CD8-positive, alpha-beta memory T cell (primary cell): ENCODE measurements at places on chromosomes 3 and 15.

DNA sequence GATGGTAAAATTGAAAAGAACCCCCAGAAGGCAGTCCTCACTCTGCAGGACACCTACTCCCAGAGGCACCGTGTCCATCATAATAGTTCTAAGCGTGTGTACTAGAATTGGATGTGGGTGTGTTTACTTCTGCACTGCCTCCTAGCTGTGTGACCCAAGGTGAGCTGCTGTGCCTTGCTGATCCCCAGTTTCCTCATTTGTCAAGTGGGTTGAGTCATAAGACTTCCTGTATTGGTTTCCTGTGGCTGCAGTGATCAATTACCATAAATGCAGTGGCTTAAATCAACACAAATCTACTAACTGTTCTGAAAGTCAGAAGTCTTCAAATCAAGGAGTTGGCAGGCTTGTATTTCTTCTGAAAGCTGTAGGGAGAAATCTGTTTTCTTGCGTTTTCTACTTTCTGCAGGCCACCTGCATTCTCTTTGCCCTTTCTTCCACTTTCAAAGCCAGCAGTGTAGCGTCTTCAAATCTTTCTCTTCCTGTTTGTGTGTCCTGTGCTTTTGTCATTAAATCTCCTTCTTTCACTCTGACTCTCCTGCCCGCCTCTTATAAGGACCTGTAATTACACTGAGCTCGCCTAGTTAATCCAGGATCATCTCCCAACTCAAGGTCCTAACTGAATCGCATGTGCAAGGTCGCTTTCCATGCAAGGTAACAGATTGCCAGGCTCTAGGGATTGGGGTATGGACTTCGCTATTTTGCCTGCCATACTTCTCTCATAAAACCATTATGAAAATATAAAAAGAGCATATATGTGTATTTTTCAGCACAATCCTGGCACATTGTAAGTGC lies 59.0 kb downstream of the RORA start:
- no peaks in the 10 kb centered on the region for H3K27me3 ChIP-seq
- DNase-seq, result no peak
- H3K36me3 ChIP-seq, result no peaks in the 10 kb centered on the region
- no peak overlapping the region for H3K4me3 ChIP-seq
- H3K27ac ChIP-seq, result no peak overlapping the region

DNA sequence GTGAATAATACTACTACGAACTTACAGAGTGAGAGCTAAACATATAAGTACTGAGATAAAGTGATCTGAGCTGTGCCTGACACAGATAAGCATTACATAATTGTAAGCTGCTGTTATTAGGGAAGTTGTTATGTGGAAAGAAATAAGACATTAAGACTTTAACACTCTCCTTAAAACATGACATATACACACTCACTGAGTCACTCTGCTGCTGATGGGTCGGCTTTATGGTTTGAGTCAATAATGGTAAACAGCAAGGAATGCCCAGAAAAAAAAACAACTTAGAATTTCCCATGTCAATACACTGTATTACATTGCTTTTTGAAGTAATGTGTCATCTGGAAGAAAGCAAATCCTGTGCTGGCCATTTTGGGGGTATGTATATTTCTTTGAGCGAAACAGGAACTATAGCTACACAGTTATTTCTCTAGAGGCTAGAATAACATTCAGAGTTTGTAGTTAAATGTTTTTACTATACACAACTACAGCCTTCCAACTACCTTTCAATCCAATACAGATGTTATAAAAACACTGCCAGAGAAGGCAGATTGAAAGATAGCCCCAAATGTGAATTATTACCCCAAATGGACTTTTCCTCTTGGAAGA lies 22.8 kb upstream of the SPRED1 start:
- no peaks in the 10 kb centered on the region for H3K36me3 ChIP-seq
- H3K4me3 ChIP-seq, result no peak overlapping the region
- H3K27me3 ChIP-seq, result no peaks in the 10 kb centered on the region
- H3K4me1 ChIP-seq, result no peaks in the 10 kb centered on the region
- DNase-seq, result no peak

DNA sequence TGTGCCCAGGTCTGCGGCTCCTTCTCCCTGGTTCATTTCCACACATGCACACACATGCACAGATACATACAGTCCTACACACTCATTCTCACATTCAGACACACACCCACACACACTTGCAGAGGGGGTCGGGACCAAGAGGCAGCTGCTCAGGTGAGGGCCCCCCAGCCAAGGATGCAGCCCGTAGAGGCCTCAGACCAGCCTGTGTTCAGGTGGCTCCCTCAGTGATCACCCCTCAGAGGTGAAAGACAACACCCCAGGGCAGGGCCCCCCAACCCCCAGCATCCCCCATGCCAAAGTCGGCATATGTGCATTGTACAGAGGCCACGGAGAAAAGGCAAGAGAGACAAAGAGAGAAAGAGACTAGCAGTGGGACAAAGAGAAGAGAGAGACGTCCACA lies 5.9 kb upstream of the CORO2B start:
- peaks cover 28% of the 10 kb centered on the region for H3K27me3 ChIP-seq
- H3K36me3 ChIP-seq, result no peaks in the 10 kb centered on the region
- no peak for DNase-seq
- H3K4me3 ChIP-seq, result no peak overlapping the region
- peaks cover 4% of the 10 kb centered on the region for H3K4me1 ChIP-seq

DNA sequence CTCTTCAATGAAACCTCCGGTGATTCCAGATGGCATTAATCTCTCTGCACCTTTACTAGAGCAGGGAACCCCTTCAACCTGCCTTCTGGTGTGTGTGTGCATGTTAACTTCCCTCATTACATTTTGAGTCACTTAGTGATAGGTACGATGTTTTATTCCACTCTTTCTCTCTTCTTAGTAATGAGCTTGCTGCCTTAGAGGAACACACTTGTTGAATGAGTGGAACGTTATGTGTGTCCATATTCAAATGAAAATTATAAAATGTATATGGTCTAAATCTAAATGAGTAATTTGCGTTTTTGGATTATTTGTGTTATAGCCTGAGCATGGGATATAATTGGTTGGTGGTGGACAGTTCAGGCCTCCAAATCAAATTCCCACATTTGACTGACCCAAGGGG lies 12.1 kb downstream of the MAP2K5 start:
- DNase-seq, result no peak
- no peak overlapping the region for H3K27ac ChIP-seq
- no peak overlapping the region for H3K4me3 ChIP-seq
- H3K4me1 ChIP-seq, result no peaks in the 10 kb centered on the region
- no peaks in the 10 kb centered on the region for H3K36me3 ChIP-seq
- H3K27me3 ChIP-seq, result no peaks in the 10 kb centered on the region

- no peaks in the 10 kb centered on the region for H3K4me1 ChIP-seq
- no peaks in the 10 kb centered on the region for H3K27me3 ChIP-seq
- H3K4me3 ChIP-seq, result no peak overlapping the region
Observed at GRCh38 chr3:56966509-56966908, 94.0 kb upstream of the SPATA12 start.
